ENCODE measurements at places on chromosomes 1 and 21.

- no peak for DNase-seq
These were observed 40.2 kb downstream of the RASAL2 start for GRCh38 chr1:178134061-178134460.

- no peak for DNase-seq
These were observed 9.5 kb upstream of the ZBTB18 start for GRCh38 chr1:244041466-244042120.

- DNase-seq = peak; percentile 46
These were observed 113.1 kb upstream of the IRF2BP2 start for GRCh38 chr1:234722904-234723720.

- no peak for DNase-seq
These were observed 3.6 kb downstream of the CHAF1B start for GRCh38 chr21:36388835-36389234.

- no peak for DNase-seq
These were observed 25.9 kb downstream of the COG2 start for GRCh38 chr1:230668227-230668626.

- no peak for DNase-seq
These were observed 24.4 kb upstream of the AHCYL1 start for GRCh38 chr1:109959974-109960744.

DNA sequence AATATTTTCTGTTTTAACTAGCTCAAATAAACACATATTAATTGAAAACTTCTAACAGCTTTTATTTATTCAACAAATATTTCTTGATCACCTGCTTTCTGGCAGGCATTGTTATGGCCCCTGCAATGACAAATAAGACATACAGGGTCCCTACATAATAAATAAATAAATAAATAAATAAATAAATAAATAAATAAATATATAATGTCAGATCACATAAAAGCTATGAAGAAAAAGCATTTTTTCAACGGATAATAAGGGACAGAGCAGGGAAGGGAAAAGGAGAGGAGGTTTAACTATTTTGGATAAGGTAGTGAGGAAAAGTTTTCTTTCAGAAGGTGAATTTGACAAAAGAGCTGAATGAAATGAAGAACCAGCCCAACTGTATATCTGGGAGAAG, 115.0 kb downstream of the MAGI3 start:
- no peak for DNase-seq

Data from activated CD4-positive, alpha-beta T cell treated with anti-CD3 and anti-CD28 coated beads, Interleukin-2, amount 50 U/mL, for 24 hours (primary cell).